Chondrocyte (in vitro differentiated cells): ENCODE measurements at places on chromosomes 2 and 18.

DNA sequence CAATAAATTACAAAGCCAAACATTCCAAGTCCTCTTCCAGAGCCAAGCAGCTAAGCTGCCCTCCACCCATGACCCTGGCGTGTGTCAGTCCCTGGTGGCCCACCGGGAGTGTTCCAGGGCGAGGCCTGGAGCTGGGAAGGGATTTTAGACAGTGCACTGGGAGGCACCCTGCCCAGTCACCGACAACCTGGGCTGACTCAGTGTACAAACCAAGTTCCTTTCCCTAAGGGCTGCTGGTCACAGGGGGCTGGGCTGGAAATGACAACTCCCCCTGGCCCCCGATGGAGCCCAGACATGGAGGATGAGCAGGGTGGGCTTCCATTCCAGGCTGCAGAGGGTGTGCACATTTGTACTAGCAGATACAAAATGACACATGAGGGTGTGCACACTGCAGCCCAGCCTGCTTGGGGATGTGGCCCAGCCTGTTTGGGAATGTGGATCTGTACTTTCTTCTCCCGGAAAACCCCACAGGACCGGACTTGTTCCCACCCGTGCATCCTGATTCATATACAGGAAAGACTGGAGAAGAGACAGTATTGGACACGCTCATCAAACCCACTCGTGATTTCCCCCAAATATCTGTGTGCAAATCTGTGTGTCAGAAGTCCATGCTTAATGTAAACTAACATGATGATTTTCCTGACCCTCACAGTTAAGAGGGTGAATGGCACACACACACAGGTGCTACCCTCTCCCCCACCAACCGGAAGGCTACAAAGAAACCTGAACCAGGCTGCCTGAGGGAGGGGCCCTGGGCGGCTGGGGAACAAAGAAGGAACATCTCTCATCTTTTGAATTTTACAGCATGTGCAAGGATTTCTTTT, 58.9 kb downstream of the NDUFA10 start:
- no peak for DNase-seq

- DNase-seq = no peak
Measured at GRCh38 chr2:64730551-64731262, 77.0 kb upstream of the SERTAD2 start.

DNA sequence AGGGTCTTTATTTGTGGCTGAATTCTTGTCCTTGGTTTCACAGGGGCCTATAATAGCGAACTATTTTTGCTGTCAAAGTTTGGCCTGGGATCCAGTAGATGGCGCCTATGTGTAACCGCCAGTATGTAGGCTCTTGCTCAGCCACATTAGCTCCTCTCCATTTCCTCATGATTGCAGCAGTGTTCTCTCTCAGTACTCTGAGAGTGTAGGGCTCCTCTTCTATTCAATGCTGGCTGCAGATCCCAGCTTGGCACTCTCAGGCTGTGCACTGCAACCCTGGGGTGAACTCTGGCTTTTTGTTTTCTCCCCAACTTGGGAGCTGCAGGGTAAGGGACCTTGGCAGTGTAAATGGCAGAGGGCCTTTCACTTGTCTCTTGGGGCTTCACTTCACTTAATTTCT, 344.6 kb upstream of the CHAC2 start:
- no peak for DNase-seq

GRCh38 chr18:76691800-76692199, 130.6 kb upstream of the ZNF236 start:
- no peak for DNase-seq

DNA sequence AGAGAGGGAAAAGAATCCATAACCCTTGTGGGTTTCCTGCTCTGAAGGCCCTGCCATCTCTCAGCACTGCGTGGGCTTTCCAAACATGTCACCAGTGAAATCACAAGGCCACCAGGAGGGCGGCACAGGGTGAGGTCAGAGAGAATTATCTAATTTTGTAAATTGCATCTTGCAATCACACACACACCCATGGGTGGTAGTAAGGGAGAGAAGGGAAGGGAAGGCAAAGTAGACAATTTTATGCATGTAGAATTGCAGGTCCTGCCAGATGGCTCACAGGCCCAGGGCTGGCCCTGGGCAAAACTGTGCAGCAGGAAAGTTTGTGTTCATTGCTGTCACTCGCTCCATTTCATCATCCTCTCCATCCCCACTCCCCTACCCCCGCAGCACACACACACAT, 21.0 kb upstream of the ZBTB7C start:
- no peak for DNase-seq

DNA sequence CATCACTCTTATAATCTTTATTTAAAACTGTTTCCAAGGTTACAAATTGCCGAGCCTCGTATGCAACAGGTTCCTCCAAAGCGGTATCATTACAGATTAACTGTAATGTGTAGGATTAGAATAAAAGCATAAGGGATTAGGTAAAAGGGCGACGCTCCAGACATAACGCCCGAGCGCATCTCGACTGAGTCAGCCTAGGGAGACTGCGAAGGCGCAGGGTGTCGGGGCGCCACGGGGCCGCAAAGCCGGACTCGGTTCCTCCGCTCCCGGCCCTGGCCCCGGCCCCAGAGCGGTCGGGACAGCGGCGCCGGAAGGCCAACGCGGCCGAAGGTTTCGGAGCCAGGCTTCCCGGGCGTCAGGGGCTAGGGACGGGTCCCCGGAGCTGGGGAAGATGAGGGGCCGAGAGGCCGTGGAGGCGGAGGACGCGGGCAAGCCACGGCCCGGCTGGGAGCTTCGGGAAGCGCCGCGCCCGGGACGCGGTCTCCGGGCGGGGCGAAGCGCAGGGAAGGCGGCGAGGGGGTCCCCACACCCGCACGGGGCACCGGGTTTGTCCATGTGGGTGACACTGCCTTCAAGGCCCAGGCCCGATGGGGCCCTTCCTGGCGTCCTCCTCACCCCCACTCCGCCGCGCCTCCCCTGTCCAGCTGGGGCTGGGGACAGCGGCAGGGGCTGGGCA, 12.9 kb upstream of the SIX3 start:
- DNase-seq = no peak

GRCh38 chr18:39799006-39799405, 2156.0 kb upstream of the PIK3C3 start:
- no peak for DNase-seq

- no peak for DNase-seq
Measured at GRCh38 chr2:238947920-238948710, 100.2 kb downstream of the TWIST2 start.

- DNase-seq = no peak
Measured at GRCh38 chr2:63553049-63553448, 35.2 kb downstream of the WDPCP start.

GRCh38 chr2:150007815-150008430, 420.3 kb upstream of the MMADHC start:
- no peak for DNase-seq

- DNase-seq = no peak
Measured at GRCh38 chr2:102304711-102305611, 6.4 kb upstream of the IL1RL1 start.

DNA sequence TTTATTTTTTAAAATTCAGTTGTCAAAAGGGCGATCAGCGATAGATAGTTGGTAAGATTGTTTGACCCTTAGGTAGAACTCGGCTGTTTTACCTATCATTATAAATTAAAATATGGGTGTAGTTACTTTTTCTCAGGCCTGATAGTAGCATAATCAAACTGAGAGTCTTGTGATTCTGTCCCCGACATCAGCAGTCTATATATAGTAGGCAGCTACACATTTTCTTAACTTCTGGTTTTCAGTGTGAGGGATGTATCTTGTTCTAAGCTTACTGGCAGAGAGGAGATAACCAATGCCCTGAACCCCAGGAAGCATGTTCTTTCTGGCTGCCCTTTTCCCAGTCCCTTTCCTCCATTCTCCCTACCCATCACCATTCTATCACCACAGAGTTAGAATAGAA, 56.6 kb downstream of the XRCC5 start:
- DNase-seq = no peak

DNA sequence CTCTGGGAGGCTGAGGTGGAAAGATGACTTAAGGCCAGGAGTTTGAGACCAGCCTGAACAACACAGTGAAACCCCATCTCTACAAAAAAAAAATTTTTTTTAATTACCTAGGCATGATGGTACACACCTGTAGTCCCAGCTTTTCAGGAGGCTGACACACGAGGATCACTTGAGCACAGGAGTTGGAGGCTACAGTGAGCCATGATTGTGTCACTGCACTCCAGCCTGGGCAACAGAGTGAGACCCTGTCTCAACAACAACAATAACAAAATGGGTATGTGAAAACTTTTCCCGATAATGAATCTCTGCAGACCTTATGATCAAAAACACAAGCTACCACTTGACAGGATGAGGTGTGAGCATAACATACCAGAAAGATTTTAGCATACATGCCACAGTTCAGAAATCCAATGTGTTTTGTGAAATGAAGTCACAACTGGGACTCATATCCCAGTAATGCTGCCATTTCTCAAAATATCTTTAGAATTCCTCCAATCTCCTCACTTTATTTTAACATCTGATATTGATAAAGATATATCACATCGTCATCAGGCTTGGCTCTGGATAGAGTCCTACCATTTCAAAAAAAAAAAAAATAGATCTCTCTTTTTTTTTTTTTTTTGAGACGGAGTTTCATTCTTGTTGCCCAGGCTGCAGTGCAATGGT, 74.0 kb upstream of the PELI1 start:
- DNase-seq = no peak

DNA sequence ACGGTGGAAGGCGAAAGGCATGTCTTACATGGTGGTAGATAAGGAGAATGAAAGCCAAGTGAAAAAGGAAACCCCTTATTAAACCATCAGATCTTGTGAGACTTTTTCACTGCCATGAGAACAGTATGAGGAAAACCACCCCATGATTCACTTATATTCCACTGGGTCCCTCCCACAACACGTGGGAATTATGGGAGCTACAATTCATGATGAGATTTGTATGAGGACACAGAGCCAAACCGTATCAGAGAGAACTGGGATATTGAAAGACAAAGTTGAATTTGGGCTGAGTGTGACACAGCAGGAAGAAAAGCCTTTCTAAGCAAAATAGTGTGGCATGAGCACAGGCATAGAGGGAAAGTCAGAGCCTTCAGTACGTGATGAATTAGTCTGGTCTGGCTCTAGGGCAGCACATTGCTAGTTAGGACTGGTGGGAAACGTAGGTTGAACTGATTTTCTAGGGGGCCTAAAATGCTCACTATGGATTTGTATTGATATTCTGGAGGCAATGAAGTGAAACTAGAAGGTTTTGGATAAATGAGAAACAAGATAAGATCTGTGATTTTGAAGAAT, 84.8 kb upstream of the RND3 start:
- DNase-seq = no peak

DNA sequence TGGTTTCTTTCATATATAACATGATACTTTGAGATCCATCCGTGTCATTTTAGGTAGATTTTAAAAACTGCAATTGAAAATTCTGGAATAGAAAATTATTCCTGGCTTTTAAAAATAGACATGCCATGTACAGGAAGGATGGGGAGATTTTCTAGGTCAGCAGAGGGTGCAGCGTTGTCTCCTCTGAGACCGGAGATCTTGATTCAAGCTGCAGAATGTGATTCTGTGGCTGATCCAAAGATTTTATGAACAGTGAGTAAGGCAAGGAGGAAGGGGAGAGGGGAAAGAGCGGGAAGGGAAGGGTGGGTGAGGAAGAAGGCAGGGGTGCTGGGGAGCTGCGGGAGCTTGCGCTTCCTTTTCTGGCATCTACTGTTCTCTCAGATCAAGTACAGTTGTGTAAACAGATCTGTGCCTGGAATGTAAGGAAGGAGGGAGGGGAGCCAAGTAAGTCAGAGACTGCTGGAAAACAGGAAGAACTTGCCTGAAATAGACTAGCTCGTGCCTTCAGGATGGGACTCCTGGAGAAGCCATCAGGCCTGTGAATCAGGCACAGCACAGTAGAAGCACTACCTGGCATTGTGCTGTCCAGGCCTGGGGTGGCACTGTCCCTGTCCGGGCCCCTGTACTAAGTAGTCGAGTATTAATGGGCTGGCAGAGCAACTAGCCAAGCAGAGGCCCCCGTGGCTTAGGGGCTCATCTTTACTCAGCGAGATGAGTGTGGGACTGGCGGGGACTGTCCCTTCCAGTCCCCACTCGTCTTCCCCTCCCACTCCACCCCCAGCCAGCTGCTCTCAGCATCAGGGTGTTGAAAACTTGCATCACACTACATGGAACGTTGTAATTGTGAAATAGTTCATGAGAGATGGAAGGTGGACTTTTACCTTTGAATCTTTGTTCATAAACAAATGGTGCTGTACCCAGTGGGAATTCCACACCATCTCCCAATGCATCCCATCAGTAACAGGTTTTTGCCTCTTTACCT, 163.5 kb downstream of the UXS1 start:
- no peak for DNase-seq

DNA sequence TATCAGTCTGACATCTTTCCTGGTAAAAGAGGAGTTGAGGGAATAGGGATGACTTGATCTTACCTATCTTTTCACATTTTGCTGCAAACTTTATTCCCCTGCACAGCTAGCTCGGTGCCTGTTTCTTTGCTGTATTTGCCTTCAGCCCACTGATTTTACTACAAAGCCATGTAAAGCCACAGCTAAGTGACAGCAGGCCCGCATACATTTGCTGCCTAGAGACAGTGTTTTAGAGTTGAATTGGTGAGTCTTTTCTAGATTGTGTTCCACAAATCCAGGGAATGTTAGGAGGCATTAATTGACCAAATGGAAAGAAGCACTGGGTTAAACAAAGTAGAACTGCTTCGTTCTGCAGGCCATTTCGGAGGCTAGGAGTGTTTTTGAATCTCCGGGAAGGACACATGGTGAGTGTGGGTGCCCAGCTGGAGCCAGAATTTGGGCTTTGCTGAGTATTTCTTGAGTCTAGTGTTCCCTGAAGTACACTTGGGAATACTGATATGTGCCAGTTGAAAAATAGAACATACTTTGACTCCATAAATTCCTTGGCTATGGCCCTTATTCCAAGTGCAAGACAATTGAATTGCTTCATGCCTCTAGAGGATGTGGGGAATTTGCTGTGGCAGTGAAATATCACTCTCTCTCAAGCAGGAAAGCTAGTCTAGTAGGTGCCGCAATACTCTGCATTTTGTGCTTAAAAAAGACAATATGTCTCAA, 329.8 kb downstream of the PTPRM start:
- DNase-seq = no peak

DNA sequence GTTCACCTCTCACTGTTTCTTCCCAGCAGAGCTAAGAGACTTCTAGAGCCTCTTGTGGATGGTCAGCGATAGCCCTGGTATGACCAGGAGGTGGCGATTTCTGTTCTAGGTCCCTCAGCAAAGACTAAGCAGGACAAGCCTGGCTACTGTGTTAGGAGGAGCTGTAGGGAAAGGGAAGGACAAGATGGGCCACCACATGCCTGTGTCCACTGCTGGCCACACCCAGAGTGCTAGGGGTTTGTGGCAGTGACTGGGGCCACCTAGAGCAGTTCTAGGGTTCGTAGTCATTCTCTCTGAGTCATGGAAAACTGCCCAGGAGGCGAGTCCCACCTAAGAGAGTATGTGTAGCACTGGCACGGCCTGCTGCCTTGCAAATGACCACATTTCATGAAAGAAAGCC, 179.4 kb downstream of the ALPK2 start:
- DNase-seq = no peak

- no peak for DNase-seq
Measured at GRCh38 chr2:44549099-44549471, 187.3 kb downstream of the CAMKMT start.

- no peak for DNase-seq
Measured at GRCh38 chr2:148906124-148906523, 31.1 kb downstream of the KIF5C start.
